ENCODE measurements at places on chromosomes 3 and 15.
A peak's percentile ranks its signal among the peaks of the same experiment; 100 is the strongest.

DNA sequence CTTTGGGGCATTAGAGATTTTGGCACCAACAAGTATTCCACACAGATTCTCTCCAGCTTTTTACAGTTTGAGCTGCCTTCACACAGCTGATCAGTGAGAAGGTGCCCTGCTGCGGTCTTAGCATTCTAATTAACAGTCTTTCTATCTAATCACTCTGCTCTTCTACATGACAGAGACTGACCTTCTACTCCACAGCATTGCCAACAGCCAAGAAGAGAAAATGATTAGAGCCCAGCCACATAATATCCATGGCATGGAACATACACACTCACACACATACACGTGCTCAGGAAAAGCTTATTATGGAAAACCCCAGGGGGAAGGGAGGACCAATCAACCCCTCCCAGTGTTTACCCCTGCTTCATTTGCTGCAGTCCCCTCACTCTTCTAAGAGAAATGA lies 76.1 kb upstream of the PPP2R3A start:
- no peak for DNase-seq

- no peak for DNase-seq
These were observed 7.4 kb downstream of the RRP9 start for GRCh38 chr3:51934139-51934850.

DNA sequence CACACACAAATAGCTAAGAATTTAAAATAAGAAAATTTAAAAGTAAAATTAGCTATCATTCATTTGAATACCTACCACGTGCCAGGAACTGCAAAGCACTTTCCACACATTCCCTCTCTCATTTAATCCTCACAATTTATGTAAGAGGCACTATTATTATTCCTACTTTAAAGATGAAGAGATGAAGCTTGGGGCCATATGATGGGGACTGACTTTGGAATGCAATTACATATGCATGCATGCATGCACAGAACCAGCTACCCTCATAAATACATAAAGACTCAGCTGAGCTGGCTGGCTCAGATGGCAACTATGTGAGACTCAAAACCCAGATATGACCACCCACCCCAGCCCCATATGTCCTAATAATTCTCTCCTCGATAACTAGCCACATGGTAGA lies 31.7 kb upstream of the THUMPD3 start:
- no peak for DNase-seq

DNA sequence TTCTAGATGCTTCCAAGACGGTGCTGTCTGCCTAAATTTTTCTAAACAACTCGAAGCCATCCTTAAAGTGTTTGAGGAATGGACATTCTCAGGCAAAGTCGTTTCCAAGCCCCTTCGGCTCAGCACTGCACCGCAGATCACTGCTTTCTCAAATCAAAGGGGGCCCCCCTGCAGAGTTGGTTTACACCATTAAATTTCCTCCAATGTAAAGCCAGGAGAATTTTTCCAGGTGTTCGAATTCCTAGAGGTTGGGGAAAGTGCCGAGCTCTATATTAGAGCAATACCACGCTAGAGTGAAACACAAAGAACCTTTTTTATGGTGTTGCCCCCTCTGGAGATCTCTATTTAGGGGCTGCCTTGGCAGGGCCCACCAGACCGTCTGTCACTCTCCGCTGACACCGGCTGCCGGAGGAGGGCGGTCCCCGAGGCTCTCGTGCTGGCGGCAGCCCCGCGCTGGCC lies 277.9 kb upstream of the NR2F2 start:
- no peak for DNase-seq

DNA sequence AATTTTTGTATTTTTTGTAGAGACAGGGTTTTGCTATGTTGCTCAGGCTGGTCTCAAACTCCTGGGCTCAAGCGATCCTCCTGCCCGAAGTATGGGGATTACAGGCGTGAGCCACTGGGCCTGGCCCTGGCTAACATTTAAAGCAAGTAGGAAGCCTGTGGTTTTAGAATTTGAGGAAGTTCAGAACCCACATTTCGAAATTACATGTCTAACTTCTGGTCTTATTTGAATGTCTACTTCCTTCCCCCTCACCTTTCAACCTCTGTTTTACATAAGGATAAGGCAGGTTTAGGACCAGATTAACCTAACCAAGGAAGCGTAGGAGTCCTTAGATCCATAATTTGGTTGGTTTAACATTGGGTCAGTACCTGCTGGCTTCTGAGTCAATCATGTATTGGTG lies 120.5 kb upstream of the PROK2 start:
- no peak for DNase-seq

DNA sequence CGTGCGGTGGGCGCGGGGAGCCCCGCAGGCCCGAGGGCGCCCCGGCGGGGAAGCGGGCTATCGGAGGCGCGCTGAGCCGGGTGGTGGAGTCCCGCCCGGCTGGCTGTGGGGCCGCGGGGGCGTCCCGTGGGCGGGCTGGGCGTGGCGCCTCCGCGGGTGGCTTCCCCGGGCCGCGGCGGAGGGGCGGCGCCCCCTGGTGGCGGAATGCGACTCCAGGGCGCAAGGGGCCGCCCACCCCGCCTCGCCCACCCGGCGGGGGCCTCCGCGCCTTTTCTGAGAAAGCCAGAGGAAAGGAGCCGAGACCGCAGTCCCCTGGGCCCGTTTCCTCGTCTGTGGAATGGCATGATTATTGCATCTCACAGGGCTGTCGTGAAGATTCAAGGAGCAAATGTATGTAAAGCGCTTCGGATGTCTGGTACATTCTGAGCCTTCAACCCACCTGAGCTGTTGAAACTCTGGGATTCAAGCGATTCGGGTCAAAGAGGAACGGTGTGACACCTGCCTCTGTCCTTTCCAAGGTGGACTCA lies 31.9 kb upstream of the RAB6B start:
- DNase-seq = no peak

DNA sequence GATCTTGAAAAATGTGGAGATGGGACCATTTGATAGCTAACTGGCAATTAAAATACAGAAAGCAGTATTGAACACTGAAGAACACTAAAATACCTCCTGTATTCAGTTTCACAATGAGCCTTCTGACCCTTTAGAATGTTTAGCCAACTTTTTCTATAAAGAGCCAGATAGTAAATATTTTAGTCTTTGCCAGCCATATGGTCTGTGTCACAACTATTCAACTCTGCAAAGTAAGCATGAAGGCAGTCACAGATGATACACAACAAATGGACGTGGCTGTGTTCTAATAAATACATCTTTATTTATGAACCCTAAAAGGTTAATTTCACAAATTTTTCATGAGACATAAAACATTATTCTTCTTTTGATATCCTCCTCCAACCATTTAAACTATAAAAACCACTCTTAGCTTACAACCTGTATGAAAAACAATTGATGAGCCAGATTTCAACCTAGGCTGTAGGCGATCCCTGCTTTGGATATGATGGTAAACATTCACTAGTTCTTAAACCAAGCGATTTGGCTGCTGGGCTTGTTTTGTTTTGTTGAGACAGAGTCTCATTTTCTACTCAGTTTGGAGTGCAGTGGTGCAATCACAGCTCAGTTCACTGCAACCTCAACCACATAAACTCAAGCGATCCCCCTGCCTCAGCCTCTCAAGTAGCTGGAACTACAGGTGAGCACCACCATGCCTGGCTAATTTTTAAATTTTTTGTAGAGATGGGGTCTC lies 13.6 kb upstream of the CSPG5 start:
- no peak for DNase-seq

DNA sequence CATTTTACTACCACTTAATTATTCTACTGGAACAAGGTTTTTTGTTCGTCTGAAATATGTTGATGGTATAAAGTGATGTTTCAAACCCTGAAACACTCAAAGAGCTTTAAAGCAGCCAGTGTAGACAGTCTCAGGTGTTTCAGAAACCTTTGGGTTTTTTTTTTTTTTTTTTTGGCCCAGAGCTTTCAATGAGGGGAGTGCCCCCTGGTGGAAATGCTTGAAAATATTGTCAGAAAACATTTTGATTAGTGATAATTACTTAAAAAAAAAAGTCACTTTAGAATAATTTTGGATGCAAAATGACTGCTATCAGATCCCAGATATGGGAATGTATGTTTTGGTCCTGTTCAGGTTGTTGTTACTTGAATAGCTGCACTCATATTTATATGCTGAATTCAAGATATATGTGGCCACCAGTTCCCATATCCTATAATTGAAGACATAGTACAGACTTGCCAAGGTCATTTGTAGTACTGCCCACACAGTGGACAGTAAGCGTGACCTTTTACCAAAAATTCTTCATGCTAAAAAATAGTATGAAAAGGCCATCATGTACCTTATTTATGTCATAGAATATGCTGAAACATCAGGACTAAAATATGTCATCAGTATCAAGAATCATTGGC lies 35.9 kb downstream of the SATB1 start:
- peak; percentile 3 for DNase-seq

- DNase-seq = no peak
These were observed 802.6 kb upstream of the ALCAM start for GRCh38 chr3:104564045-104564643.

DNA sequence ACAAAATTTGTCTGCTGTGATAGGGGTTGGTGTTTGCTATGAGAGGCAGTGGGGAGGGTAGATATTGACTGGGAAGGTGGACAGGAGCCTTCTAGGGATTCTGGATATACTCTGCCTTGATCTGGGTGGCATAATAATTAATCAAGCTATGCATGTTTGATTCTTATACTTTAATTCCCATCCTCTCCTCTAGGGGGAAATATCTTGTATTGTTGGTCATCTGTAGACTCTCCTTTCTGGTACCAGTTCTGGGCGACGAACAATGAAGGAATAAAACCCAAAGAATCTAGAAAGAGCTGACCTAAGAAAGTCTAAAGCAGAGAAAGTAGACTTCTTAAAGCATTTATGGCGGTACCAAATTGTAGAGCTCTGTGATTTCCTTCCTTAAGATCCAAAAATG lies 198.2 kb upstream of the STRIT1 start:
- DNase-seq = no peak

DNA sequence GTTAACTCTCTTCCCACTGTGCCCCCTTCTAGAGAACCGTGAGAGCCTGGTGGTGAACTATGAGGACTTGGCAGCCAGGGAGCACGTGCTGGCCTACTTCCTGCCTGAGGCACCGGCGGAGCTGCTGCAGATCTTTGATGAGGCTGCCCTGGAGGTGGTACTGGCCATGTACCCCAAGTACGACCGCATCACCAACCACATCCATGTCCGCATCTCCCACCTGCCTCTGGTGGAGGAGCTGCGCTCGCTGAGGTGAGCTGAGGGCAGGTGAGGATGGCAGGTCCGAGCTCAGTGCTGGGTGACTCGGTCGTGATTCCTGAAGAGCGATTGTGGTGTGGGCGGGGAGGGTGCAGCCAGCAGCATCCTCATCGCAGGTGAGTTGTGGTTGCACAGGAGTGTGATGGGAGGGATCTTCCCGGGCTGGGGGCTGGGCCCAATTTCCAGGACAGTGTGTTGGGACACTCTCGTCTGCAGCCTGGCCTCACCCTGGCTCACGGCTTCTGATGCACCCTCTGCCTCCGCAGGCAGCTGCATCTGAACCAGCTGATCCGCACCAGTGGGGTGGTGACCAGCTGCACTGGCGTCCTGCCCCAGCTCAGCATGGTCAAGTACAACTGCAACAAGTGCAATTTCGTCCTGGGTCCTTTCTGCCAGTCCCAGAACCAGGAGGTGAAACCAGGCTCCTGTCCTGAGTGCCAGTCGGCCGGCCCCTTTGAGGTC lies 8.0 kb downstream of the MCM2 start:
- DNase-seq = no peak

- peak; percentile 76 for DNase-seq
These were observed 31.2 kb upstream of the PTX3 start for GRCh38 chr3:157405457-157405856.

- DNase-seq = no peak
These were observed 669.7 kb downstream of the ROBO1 start for GRCh38 chr3:79097964-79098660.

- DNase-seq = no peak
These were observed 161.5 kb upstream of the KBTBD8 start for GRCh38 chr3:66836363-66837152.

DNA sequence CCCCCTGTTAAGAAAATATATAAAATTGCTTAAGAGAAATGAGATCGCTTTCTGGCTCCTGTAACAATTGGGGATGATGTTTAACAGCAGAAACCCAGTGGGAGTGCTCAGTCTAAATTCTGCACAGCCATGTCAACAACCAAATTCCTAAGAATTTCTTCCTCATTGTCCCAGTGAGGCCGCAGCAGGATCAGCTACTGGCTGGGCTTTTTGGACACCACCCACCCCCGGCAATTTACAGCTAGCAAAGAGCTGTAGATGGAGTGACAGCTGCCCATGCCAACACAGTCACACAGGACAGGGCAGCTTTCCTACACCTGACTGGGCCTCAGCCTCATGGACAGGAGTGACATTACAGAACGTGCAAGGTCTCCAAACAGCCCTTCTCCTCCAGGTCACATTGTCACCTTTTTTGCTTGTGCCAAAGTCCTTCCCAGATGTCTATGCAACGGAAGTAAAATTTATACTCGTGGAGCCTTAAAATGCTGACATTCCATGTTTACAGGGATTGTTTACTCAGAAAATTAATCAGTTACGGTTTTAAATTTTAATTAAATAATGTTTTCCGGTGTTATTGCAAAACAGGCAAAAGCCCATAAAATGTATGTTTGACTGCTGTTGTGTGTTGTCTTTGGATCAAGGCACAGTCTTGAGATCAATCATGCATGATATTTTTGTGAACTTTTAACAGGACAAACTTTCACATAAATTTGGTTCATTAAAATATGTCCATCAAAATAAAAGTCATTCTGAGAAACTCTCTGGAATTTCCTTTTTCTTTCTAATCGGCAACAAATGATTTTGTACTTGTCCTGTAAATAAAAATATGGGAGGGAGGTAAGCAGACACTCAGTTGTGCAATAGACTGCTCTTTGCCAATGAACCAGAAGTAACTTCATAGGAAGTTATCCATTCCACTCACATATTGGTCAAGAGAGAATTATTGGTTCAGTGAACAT lies 943.2 kb downstream of the MCTP2 start:
- no peak for DNase-seq

- peak; percentile 8 for DNase-seq
These were observed 77.5 kb upstream of the FBN1 start for GRCh38 chr15:48722764-48723661.

Data from astrocyte of the cerebellum (primary cell).